ENCODE measurements at places on chromosomes 6 and 20.

DNA sequence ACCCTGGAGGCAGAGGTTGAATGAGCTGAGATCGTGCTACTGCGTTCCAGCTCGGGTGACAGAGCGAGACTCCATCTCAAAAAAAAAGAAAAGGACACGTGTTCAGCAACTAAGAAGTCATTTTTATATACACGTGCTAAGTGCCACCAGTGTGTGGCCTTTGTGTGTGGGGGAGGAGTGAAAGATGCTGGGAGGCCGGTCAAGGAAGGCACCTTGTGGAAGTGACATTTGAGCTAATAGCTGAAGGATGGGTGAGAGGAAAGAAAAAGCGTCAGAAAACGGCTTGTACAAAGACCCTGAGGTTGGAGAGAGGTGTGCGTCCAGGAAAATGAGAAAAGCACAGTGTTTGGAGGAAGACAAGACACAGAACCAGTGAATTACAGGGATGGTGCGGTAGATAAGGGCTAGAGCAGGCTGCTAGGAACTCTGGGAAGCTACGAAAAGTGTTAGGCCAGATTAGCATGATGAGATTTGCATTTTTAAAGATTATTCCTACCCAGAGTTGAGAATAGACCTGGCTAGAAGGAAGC lies 11.6 kb downstream of the RREB1 start:
- DNase-seq = no peak

DNA sequence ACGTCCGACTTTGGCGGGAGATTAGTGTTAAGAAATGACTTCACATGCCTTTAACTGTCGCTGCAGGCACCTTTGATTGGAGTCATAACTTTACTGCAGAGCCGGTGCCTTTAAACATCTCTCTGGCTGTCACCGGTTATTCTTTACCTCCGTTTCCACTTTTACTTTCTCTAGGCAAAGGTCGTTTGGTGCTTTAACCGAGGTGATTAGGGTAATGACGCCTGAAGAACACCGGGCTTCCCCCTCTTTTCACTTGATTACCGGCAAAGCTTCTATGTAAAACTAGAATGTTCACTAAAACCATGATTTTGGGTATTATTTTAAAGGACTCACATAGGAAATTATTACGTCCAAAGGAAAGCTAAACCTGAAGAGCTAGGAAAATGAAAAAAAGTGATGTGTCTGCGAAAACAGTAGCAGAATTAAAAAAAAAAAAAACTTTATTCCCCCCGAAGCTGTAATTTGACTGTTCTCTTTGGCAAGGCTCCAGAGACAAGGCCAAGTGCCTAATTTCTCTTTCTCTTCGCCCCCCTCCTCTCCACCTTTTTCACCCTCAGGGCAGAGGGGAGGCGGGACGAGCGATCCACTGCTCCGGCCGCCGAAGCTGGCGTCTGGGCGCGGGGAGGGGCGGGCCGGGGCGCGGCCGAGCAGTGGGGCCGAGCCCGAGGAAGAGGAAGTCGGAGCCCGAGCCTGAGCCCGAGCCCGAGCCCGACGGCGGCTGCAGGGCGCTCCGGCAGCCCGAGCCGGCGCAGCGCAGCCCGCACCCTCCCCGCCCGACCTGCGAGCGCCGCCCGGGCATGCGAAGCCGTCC lies at the start of gene PLEKHG1:
TSS of gene PLEKHG1 (plus strand) at position 687 of the 811 bp plus-strand sequence. CDS start 133,797 bp downstream, outside the sequence.
- peak; percentile 63 for DNase-seq

DNA sequence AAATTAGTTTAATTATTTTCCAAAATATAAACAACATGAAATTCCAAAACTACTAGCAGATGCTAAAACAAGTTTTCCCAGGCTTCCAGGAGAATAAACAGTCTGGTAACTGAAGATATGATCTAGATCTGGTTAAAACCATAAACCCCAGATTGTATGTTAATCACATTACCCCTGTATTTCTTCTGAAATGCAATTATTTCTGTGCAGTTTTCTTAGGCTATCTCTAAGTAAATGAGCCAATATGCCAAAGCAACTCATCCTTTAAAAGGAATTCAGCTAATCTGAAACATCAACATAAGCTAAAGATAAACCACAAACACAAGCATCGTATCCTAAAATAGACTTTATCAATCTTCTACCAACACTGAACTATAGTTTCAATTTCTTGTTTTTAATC lies 44.6 kb upstream of the SENP6 start:
- DNase-seq = no peak

GRCh38 chr6:71523548-71523947 lies 234.9 kb downstream of the OGFRL1 start:
- no peak for DNase-seq

DNA sequence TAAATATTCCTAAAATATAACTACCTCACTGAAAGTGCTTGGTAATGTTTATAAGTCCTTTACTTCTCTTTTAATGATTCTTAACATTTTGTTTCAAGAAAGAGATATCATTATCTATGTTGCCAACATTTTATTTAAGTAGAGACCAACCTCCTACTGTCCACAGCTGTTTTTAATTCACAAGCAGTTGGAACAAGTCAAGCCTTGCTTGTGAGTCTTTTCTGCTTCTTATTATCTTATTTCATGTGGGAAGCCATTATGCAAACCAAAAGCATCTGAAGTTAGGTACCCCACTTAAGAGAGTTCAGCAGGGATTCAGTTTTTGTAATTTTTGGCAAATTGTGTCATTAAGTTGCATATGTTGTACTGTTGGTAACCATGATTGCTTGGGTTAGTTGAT lies 1714.5 kb downstream of the GRIK2 start:
- DNase-seq = no peak

GRCh38 chr6:84019141-84019841 lies 14.3 kb upstream of the MRAP2 start:
- DNase-seq = no peak

DNA sequence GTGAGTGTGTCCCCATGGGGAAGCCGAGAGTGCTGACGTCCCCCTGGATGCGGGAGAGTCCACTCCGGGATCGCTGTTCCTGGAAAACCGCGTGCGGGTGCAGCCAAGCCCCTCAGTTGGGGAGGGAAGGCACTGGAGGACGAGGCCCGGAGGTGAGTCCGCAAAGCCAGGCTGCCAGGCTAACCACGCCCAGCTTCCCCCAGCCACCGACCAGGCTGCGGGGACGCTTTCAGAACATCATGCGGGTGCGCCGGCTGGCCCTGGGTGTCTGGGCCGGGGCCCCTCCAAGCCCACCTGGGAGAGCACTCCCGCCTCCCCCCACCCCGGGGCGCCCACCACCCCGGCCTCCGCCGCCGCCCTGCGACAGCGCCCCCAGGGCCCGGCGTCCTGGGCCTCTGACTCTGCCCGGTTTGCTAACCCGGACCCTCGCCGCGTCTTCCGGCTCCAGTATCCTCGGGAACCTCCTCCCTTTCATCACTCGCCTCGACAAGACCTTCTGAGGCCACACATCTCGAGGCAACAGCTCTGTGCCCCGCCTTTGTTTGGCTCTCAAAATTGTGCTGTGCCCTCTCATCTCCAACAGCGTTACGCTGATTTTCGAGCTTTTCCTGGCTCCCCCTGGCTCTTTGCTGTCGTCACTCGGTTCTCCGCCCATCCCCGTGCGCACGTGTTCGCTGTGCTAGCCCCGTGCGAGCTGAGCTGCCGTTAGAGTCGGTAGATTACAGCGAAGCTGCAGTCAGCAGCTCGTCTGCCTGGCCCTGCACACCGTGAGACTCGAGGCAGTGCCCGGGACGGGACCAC lies 47.1 kb upstream of the ENTPD6 start:
- DNase-seq = peak; percentile 54

DNA sequence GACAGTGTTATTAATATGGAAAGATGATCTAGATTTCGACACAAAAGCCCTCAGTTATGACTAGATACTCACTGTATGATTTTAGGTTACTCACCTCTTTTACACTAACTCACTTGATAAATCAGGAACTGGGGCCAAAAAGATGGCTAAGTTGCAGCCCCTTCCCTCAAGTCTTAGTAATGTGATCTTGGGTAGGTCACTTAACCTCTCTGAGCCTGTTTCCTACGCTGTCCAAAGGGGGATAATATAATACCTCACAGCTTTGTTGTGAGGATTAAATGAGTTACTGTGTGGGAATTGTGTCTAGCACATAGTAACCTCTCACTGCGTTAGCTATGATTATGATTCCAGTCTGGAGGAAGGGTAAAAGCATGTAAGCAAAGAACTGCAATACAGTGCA lies 1.3 kb downstream of the TTI1 start:
- no peak for DNase-seq

DNA sequence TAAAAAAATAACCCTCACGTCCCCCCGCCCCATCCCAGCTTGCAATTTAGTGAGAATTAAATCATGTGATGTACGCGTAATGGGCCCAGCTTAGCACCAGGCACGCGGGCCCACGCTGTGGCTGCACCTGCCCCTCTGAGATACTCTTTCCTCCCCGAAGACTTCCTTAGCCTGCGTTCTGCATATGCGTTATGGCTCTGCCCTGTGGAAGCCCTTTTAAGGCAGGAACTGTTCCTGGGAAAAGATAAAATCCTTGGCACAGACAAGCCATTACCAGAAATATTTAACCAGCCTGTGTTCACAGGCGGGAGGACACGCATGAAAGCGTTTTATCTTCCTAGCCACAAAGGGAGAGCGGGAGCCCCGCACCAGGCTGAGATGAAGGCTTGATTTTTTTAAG lies 311.0 kb downstream of the LRFN2 start:
- no peak for DNase-seq

- no peak for DNase-seq
Measured at GRCh38 chr6:147759093-147759492, 250.6 kb downstream of the SAMD5 start.

GRCh38 chr6:157520596-157521361 lies 139.8 kb downstream of the ZDHHC14 start:
- no peak for DNase-seq

DNA sequence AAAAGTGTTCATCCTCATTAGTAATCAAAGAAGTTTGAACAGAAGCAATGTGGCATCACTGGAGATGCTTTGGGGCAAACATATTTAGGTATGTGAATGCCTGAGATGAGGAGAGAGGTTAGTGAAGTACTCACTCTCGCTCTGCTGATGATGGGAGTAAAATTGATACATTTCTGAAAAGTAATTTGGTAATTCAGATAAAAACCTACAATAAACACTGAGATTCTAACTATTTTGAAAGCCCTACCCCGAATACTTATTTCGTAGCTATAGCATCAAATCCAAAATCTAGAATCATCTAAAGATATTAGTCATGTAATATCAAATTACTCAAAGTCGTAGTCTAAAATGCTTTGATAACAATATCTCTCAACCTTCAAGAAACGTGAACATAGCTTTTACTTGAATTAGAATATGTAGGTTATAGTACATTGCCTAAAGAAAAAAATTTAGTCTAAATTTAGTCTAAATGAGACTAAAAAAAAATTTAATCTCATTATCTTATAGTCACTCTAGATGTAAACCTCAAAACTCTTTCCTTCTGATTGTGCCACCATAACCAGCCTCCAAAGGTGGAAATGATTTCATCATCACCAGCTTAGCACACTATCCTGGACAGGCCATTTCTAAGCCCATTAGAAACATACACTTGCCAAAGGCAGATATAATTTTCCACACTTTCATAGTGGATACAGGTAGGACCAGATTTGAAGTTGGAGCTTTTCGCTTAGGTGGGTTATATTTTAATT lies 232.5 kb upstream of the TAB2 start:
- DNase-seq = no peak

- DNase-seq = no peak
Measured at GRCh38 chr20:11585752-11586352, 331.8 kb upstream of the BTBD3 start.

DNA sequence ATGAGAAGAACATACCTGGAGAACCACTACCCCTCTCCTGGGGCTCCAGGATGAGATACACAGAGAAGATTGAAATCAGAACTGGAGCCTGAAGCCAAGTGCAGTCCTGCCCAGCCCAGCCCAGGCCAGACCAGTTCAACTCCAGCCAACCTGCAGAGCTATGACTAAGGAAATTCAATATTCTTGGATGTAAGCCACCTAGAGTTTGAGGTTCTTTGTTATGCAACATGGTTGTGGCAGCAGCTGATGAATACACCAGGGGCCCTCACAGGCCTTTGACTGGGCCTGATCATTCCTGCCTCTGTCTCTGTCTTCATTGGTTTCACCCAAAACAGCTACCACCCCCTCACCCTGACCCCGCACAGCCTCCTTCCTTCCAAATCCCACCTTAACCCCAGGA lies 167.8 kb downstream of the LRFN2 start:
- DNase-seq = no peak
